A549 treated with DMSO at 1 μM for 4 hours (cell line): ENCODE measurements at places on chromosomes 2 and 18. TPM values are rescaled to one million over a fixed set of nuclear protein-coding genes. Genes with fewer than 3 reads are reported as not detected.

Gene THSD7B
- not detected in 5 replicates for total RNA-seq

Gene DNAJC5G
- not detected in 5 replicates for total RNA-seq

Gene KIAA2012
- not detected in 5 replicates for total RNA-seq

Gene PAX8
- 0.55 to 1.5 TPM (median 0.63 TPM) in 5 replicates for total RNA-seq

Gene CTLA4
- not detected in 5 replicates for total RNA-seq

Gene CFLAR
- 63.4 to 80.2 TPM (median 72.4 TPM) in 5 replicates for total RNA-seq

Gene SGPP2
- 0.15 to 0.31 TPM (median 0.20 TPM) in 5 replicates for total RNA-seq

Gene REG1A
- not detected in 5 replicates for total RNA-seq
